ENCODE measurements at places on chromosomes 7 and 10. TPM values are rescaled to one million over a fixed set of nuclear protein-coding genes. Genes with fewer than 3 reads are reported as not detected.

DNA sequence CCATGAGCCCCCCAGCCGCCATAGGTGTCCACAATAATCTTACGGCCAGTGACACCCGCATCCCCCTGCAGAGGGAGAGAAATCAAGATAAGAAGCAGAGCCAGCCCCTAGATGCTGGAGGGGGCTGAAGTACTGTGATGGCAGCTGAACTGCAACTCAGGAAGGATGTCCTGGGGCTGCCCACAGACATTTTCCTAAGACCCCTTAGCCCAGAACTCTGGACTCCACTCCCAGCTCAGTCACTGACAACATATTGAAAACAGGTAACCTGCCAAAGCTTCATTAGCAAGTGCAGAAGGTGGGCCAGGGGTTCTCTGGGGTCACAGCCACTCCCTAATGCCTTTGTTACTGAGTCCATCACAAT lies 14.3 kb downstream of the MAT1A start:
- DNase-seq = no peak

DNA sequence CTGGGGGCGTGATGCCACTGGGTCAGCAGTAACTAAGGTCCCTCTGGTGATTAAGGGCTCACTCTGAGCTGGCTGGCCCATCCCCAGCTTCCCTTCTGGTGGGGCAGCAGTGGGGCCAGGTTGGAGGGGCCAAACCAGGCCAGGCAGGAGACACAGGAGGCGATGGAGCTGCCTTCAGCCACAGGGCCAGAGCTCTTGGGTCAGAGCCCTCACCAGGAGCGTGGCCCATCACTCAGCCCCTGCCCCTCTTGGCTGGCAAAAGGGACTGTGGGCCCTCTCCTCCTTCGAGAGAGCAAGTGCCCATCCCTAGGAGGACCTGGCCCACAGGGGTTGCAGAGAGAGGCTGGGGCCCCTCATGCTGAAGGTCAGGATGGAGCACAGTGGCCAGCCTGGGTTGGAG lies 4.5 kb downstream of the KCNK18 start:
- DNase-seq = no peak

DNA sequence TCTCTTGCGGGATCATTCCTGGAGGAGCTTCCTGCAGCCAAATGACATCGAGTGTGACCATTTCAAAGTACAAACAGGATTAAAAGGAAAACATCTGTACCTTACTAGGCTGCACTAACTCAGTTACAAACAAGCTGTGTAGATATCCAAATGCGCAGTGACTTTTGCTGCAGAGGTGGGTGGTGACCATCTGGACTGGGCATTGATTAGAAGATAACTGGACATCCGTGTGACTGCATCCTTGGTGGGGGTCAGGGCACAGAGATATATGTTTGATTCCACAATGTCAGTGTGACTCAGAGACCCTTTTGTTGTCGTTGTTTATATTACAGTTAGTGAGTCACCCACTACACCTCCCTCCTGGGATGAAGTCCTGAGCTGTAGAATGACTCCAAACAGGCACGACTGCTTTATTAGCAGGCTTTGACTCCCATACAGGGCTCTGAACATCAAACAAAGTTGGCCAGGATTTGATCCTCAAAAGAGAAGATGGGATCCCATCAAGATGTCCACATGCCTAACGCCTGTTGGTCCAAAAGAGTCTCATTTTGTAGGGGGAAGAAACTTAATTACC lies 56.7 kb upstream of the SDK1 start:
- no peak for DNase-seq

GRCh38 chr10:30752481-30752881 lies 122.9 kb upstream of the LYZL2 start:
- no peak for DNase-seq

Gene DGKI
- 0.71 TPM for polyA plus RNA-seq
